ENCODE measurements at places on chromosomes 1 and 21.

- DNase-seq = no peak
Measured at GRCh38 chr1:62897788-62898187, 113.9 kb downstream of the ATG4C start.

- no peak for DNase-seq
Measured at GRCh38 chr1:95252422-95252821, 18.4 kb downstream of the RWDD3 start.

DNA sequence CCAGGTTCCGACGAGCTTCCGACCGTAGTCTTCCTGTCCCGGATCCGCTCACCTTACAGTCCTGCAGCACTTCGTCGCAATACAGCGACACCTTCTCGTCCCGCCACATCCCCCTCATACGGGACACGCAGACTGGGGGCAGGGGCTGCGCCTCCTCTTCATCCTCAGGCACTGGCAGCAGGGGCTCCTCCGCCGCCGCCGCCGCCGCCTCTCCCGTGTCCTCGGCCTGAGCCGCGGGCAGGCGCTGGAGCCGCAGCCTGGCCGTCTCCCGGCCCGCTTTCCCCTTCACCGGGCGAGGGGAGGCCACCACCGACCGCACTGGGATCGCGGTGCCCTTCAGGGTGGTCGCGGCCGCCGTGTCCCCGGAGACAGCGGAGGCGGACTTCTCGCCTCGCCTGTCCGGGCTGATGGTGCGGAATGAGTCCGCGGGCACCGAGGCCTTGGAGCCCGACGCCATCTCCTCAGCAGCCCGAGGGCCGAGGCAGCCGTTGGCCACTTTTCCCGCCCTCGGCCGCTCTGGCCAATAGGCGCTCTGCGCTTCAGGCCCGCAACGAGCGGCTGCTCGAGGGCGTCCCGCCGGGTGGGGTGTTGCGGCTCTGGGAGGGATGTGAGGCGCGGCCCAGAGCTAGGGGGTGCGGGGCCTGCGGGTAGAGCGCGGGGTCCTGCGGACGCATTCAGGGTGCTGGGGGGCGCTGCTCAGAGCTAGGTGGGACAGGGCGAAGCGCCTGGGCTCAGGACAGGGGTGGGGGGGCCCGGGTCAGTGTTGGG is at the start of gene SHCBP1L:
Gene SHCBP1L (minus strand): TSS at position 490 of the 768 bp plus-strand sequence. CDS start 33 bp downstream, at position 457.
- DNase-seq = no peak

- DNase-seq = no peak
Measured at GRCh38 chr1:21667348-21668231, 1.6 kb downstream of the RAP1GAP start.

GRCh38 chr1:17553975-17554700 is 14.6 kb downstream of the ARHGEF10L start:
- no peak for DNase-seq

DNA sequence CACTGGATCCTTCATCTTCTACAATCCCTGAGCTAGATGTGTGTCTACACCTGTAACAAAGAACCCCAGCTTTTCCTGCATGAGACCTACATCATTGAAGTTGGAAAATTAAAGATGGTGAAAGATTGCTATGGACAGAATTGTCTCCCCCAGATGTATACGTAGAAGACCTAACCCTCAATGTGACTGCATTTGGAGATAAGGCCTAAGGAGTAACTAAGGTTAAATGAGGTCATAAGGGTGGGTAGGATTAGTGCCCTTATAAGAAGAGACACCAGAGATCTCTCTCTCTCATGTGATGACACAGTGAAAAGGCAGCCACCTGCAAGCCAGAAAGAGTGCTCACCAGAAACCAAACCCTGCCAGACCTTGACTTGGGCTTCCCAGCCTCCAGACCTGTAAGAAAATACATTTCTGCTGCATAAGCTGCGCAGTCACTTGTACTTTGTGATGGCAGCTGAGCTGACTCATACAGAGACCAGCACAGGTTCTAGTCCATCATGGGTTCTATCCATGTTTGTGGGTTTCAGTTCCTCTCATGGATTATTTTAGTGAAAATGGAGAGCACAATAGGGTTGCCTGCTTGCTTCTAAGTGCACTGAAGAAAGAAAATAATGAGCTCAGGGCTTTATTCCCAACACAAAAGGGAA is 180.8 kb downstream of the TPR start:
- DNase-seq = no peak

GRCh38 chr1:43898981-43899380 is 34.6 kb upstream of the ARTN start:
- DNase-seq = no peak

GRCh38 chr1:68101829-68102228 is 51.4 kb upstream of the DIRAS3 start:
- DNase-seq = no peak

DNA sequence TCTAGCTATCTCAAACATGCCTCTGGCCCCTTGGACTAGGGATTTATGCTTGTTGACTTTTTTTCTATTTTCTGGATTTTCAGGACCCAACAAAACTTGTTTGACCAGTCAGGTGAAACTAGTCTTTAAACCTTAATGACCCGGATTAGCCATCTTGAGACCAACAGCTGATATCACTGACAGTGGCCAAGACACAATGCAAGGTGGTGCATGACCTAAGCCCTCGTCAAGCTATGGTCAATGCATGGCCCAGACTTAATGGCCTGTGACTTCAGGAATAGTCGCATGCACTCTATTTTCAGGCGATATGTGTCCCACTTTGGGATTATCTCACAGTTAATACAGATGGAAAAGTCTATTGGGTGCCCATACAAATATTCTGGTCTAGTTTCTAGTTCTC is 190.4 kb downstream of the ZBTB18 start:
- DNase-seq = no peak

GRCh38 chr1:67194209-67194863 is 28.1 kb downstream of the IL23R start:
- DNase-seq = peak; percentile 69

DNA sequence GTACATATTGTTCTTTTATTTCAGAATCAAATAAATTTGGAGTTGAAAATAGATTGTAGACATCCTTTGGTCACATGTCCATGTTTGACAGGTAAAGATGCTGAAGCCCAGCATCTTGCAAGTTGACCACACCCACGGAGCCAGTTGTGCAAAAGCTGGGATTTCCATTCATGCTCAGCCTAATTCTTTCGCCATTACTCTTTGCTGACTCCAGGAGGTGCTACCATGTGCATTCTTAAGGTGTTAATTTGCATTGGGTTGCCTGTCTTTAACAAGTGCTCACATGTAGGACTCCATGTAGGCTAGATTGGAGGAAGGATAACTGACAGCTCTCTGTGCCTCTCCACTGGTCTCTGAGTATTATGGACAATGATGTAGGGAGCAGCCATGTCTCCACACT is 660.7 kb downstream of the LMO4 start:
- DNase-seq = no peak

DNA sequence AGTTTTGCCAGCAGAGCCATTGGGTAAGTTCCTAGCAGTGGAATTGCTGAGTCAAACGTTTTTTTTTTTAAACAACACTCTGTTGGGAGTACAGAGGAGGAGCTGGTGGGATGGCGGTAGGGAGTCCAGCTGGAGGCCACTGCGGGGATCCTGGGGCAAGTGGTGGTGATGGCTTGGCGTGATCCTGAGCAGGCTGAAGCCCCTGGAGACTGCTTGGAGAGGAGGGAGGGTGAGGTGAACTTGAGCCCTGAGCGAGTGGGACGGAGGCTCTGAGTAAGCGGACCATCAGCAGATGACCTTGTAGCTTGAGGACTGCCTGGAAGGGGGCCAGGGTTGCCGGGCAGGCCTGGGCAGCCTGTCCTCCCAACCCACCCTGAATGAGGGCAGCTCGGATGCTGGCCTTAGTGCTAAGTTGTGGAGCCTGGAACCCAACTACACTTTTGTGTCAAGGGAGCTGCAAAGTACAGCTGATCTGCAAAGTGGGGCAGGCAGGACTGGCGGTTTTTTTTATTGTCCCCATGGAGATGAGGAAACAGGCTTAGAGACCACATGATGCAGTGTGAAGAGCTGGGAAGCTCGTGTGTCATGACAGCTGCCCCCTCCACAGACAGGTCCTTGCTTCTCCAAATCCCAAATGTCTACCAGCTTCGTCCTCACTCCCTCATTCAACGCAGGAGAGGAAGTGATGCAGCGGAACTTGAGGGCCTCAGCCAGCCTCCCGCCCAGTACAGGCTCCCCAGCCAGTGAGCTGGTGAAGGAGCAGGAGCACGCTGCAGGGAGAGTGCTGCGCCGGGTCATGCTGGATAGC is 20.2 kb downstream of the MRPL37 start:
- DNase-seq = no peak

GRCh38 chr21:35015435-35016024 is 33.6 kb downstream of the RUNX1 start:
- peak; percentile 35 for DNase-seq

DNA sequence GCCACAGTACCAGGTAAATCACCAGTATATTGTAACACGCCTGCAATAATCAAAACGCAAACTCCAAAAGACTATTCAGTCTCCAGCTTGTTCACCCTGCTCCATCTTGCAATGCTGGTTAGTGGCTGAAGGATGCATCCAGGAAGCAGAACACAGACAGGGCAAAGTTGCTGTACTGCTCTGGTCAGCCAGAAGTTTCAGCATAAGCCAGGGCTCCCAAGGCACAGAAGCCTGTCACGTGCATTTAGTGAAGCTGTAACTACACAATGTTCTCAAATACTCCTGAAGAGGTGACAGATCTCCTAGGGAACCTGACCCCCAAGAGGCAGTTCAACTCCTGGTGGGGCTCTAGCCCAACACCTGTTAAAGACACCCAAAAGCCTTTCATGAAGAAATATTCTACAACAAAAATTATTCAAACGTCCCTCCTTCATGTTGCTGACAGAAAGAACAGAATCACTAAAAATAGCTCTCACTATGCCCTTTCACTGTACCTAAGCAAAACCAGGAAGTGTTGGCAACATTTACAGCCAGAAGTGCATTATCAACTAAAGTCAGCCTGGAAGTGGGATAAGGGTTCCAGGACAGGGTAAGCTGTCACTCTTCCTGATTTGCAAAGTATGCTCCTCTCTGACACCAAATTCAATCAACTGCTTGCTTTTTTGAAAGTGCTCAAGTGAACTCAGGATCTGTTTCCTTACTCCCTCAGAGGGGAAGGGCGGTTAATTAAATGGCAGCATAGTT is 52.1 kb downstream of the SLC35D1 start:
- DNase-seq = no peak

DNA sequence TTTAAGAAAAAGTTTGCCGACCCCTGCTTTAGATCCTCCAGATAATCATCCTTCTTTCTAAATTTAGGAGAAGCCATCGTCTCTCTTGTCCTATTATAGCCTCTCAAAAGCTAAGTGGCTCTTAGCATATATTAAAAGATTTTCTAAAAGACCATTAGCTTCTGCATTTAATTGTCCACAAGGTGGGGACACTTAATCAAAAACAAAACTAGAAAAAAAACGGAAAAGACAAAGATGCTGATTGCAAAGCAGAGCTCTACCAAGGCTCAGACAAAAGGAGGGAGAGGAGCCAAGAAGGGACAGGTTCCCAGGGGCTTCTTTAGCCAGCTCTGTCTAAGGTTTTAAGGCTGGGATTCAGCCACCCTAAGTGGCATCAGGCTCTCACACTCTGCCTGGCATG is 128.3 kb upstream of the HMGB4 start:
- DNase-seq = no peak

DNA sequence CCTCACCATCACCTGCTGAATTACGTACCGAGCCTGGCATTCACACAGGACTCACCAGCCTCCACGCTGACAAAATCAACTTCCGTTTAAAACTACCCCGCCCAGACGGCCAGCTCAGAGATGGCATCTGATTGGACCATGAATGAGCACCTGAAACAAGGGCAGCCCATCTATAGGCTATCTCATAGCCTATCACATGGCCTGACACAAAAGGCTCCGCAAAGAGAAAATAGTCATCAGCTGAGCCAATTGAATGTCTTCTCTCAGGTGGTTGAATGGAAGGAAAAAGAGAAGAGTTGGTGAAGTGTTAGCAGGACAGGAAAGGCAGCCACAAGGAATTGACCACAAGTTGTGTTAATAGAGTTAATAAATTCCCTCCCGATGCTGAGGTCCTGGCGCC is 50.6 kb upstream of the ZC3H12A start:
- no peak for DNase-seq

DNA sequence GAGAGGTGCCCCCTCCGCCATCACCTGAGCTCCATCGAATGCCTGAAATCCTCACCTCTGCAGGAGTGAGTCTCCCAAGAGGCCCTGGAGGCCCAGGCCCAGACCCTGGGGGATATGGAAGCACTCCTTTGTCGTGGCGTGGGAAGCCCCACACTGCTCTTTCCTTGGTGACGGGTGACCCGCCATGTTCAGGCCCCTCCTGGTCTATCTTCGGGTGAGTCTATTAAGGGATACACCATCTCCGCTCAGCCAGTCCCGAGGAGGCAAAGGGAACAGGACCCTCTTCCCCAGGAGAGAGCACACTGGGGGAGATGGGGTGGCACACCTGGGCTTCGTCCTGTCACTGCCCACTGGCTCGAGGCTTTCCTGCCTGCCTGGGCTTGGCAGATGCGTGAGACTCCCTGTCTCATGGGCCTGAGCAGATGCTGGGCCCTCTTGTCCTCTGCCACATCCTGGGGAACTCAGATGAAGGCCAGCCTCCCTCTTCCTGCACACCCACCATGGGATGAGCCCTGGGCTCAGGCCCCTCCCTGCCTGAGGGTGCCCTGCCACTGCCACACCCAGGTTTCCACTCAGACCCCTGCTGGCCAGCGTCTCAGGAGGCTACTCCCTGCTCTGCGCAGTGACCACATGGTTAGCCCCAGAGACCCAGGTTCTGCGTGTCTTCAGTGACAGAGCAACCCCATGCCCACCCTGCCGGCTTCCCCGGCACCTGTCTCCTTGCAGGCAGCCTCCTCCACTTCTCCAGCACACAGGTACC is 3.8 kb upstream of the NPHP4 start:
- no peak for DNase-seq

- no peak for DNase-seq
Measured at GRCh38 chr1:31361607-31362006, 11.3 kb downstream of the FABP3 start.

DNA sequence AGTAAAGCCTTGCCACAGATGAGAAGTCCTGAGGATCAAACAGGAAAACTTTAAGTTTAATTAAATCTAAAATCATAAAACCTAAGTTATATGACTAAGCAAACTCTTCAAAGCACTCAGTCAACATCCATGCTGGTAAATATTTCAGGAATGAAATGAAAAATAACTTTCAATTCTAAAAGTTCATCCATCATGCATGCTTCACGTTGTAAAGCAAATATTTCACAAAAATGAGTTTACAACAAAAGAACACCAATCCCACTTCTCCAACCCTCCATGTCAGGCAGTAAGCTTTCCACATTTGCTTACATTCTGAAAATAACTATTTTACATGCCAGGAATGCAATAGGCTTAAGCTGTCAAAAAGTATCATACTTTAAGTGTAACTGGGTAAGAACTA is 16.8 kb downstream of the APP start:
- DNase-seq = no peak

- DNase-seq = no peak
Measured at GRCh38 chr1:8538502-8538901, 220.6 kb downstream of the SLC45A1 start.

GRCh38 chr1:213776969-213777368 is 210.8 kb upstream of the PROX1 start:
- no peak for DNase-seq

- DNase-seq = no peak
Measured at GRCh38 chr1:22566161-22566560, 2.9 kb downstream of the EPHA8 start.

GRCh38 chr21:36608897-36609225 is 90.1 kb upstream of the SIM2 start:
- DNase-seq = no peak

GRCh38 chr1:61132176-61132638 is 49.8 kb downstream of the NFIA start:
- DNase-seq = no peak

All from CD4-positive, alpha-beta T cell treated with Interleukin-2 at 100 ng/mL for 4 hours (primary cell).